Stimulated activated CD4-positive, alpha-beta T cell treated with anti-CD3 and anti-CD28 coated beads, Interleukin-4, amount 100 ng/mL, for 48 hours (primary cell): ENCODE measurements at places on chromosomes 4 and X.

DNA sequence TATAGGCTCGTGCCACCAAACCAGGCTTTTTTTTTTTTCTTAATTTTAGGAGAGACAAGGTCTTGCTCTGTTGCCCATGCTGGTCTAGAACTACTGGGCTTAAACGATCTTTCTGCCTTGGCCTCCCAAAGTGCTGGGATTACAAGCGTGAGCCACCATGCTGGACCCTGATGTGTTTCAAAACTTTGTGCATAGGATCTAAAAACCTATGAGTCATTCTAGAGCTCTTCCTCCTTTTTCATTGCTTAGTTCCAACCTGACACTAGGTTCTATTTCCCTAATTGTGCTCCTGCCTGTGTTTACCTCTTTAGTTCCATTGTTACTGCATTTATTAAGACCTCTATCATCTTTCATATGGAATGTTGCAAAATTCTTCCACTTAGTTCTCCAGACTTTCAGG, 57.3 kb downstream of the HPGD start:
- DNase-seq: no peak

DNA sequence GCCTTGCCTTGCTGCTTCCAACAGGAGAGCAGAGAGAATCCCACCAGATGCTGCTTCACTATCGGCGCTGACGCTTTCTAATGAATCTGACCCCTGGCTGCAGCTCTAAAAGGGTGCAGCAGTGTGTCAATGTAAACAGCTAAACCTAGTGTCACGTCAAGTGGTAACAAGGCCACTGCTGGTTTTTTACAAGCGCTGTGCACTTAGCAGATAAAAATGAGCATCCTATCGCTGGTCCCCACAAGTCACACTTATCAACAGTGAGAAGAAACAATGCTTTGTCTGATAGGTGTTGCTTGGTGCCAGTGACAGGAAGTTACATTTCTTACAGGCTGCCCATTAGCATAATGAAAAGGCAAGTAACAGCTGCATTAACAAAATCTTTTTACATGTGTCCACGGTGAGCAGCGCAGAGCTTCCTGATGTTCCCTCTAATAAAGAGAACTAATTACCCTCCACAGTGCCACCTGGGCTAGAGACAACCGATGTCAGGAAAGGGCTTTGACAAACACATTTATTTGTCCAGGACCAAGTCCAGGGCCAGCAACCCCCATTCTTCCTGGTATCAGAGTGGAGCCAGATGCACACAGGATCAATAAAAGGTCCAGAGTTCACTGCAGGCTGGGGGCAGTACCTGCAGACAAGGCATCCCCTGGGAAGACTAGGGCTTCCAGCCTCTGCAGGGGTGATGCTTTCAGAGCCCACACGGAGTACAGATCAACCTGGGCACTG, 176.0 kb downstream of the MGST2 start:
- DNase-seq: no peak

DNA sequence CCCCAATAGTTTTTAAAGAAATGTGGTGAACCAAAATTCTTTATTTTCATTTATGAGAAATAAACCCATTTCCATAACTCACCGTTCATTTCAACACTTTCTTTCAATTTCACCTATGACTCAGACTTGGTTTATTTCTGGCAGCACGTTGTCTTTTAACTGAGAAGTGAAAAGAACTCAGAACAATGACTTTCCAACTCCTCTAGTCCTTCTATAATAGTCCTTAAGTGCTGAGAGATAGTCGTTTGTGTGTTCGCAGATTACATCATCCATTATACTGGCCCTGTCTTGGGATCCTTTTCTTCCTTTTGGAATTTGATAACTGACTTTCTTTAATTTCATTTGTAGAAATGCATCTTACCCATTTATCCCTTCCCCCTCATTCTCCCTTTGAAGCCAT, 113.6 kb downstream of the GLUD2 start:
- no peak for DNase-seq

DNA sequence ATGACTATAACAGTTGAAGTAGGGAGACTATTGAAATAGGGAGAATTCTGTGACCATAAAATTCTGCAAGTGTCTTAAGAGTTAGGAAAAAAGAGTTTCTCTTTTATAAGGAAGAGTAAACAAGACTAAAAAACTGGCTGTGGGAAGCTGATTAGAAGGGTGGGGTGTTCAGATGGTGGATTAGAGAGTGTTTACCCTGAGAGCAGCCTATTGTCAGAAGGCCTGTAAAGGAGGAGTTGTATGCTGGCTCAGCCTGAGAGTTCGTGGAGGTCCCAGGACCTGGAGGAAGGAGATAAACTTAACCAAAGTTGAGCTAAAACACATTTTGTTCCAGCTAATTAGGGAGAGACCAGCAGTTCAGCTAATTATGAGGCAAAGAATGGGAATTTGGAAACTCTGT, 629.7 kb downstream of the PCDH7 start:
- DNase-seq: no peak

- DNase-seq: peak; percentile 61
Measured at GRCh38 chr4:8419222-8420041, 21.1 kb downstream of the ACOX3 start.

GRCh38 chrX:153502796-153503195, 8.0 kb downstream of the BGN start:
- DNase-seq: no peak

GRCh38 chrX:10744007-10744406, 123.6 kb upstream of the MID1 start:
- DNase-seq: no peak

GRCh38 chrX:11309220-11309619, 16.0 kb downstream of the AMELX start:
- no peak for DNase-seq

GRCh38 chrX:53715346-53715924, 28.9 kb upstream of the HUWE1 start:
- DNase-seq: no peak

- DNase-seq: no peak
Measured at GRCh38 chr4:143736861-143737260, 36.4 kb upstream of the FREM3 start.

GRCh38 chr4:103099691-103100392, at the start of gene BDH2:
TSS of gene BDH2 (minus strand) at chr4:103099834. CDS start at chr4:103096254, 3,580 bp downstream.
- DNase-seq: peak; percentile 8

DNA sequence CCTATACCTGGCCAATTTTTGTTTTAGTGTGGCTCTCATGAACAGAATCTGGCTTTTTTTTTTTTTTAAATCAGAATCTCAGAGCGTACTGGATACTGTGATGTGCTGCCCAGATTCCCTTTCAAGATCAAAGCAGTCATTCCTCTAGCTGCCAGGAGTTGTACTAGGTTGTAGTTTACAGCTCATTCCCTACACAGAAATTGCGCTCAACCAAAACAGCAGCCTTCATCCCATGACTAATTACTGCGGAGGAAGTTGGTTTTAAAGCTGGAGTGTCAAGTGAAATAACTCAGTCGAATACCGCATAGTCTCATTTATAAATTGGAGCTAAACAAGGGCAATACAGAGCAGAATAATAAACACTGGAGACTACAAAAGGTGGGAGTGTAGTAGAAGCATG, 12.2 kb upstream of the TMPRSS11B start:
- DNase-seq: no peak

DNA sequence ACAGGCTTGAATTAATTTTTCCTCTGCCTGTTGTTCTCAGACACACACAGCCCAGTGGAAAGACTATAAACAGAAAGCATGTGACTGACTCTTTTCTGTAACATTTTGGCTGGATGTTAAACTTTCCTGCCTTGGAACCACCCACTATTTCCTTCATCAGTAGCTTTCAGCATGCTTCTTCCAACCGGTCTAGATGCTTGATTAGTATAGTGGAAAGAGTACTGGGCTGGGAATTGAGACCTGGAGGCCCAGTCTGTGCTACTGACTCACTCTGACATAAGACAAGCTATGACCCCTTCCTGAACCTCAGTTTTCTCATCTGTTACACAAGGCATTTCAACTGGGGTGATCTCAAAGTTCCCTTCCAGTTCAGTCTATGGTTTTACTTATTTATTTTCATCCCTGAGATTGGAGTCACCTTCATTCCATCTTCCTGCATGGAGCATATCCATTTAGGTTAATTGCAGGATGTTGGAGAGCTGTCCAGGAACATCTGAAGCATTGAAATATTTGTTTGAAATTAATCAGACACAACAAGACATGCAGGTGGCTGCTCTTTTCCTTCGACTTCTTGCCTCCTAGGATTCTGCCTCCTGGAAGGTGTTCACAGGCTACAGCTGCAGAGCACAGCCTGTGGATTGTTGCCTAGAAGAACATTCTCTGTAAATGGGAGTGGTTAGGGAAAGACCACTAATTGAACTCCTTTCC, 173.4 kb downstream of the RTL9 start:
- DNase-seq: no peak

DNA sequence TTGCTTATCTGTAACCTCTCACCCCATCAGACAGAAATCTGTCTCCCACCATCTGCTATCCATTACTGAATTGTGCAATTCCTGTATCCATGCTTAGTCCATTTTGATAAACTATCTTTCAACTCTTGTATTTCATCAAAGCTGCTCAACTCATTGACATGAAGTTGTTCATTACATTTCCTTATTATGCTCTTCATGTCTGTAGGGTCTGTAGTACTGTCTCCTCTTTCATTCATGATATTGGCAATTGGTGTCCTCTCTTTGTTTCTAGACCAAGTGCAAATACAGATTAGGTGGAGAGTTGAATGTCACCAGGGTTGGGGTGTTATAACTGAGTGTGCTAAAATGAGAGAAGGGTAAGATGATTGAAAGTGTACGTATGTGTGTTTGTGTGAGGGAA, 69.2 kb upstream of the ADRA2C start:
- DNase-seq: no peak
